ENCODE measurements at places on chromosomes 5 and 9. TPM values are rescaled to one million over a fixed set of nuclear protein-coding genes. Genes with fewer than 3 reads are reported as not detected.

The PLPPR1 gene
- not detected for total RNA-seq

The MARCOL gene
- total RNA-seq: not detected

The UGT3A2 gene
- 0.21 TPM for total RNA-seq

The IL4 gene
- total RNA-seq: not detected

The CCDC187 gene
- total RNA-seq: under 0.01 TPM

The ZFP62 gene
- 26.0 TPM for total RNA-seq

All from kidney epithelial cell (primary cell).